ENCODE measurements at places on chromosomes 5 and 9.

DNA sequence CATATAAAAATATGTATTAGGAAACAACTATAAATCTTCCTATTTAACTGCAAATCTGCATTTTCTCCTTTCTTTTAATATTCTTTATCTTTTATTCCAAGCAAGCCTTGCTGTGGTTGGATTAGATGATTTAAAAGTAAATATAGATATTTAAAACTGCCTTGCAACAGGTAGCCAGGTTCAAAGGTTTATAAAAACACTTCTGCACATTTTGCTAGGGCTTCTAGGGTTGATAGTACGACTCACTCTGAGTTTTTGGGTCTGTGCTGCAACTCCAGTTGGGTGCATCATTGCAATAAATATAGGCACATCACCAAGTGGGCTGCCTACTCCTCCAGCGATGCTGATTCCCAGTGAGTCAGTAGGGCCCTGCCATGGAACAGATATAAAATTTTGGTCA is 167.7 kb downstream of the MPDZ start:
- DNase-seq: no peak

DNA sequence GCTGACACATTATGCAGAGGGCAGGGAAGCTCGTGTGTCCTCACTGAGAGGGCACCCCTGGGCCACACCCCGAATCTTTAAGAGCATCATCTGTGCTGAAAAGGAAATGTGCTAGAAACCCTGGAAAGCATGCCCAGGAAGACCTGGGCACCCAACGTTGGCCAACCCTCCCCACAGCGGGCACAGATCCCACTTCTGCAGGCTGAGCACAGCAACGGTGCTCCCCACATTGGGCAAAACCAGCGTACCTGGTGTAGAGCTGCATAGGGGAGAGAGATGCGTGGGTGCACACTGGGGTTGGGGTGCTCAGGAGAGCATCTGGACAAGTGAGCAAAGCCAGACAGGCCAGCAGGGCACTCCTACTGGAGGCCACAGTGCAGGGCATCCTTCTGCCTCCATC is 32.6 kb downstream of the ROR2 start:
- DNase-seq: no peak

GRCh38 chr5:157248821-157249470 is 17.0 kb upstream of the CYFIP2 start:
- no peak for DNase-seq

- no peak for DNase-seq
These were observed 418.2 kb downstream of the GABRG2 start for GRCh38 chr5:162485666-162486292.

GRCh38 chr5:21919414-21920022 is 933.6 kb downstream of the CDH12 start:
- DNase-seq: peak; percentile 78

GRCh38 chr9:118882684-118883083 is 486.6 kb downstream of the BRINP1 start:
- DNase-seq: no peak
